SK-N-DZ (cell line): ENCODE measurements at places on chromosomes 7 and 10.

GRCh38 chr10:53606981-53607380 lies 834.4 kb upstream of the MBL2 start:
- DNase-seq = no peak

DNA sequence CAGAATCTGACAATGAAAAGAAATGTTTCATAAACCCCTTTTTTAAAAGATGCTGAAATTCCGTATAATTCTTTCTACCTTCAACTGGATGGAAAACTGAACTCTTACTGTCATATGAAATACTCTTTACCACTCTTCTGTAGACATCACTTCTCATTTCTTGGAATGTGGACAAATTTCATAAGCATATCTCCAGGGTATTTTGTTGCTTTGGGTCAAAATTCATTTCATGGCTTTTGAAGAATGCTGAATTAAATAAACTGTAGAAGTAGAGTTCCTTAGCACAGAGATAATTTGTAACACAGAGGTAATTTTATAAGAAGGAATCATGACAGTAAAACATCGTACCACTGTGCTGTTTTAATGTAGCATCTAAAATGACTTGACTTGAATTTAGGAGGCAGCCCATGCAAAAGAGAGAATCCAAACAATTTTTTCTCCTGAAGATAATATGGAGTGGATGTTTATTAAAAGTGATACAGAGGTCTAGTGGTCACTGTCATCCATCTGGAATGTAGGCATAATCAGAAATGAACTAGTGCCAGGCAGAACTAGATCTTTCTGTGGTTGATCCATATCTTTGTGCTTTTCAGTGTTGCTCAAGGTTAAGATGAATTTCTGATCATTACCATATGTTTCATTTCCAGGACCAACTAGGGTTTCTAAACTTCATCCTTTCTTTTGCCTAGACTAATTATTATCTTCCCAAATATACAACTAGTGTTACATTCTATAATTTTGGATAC lies 492.0 kb downstream of the KIF20B start:
- peak; percentile 25 for DNase-seq

- DNase-seq = no peak
Measured at GRCh38 chr10:789831-790701, 100.6 kb upstream of the DIP2C start.

- no peak for DNase-seq
Measured at GRCh38 chr7:106010866-106011265, 47.8 kb downstream of the CDHR3 start.

DNA sequence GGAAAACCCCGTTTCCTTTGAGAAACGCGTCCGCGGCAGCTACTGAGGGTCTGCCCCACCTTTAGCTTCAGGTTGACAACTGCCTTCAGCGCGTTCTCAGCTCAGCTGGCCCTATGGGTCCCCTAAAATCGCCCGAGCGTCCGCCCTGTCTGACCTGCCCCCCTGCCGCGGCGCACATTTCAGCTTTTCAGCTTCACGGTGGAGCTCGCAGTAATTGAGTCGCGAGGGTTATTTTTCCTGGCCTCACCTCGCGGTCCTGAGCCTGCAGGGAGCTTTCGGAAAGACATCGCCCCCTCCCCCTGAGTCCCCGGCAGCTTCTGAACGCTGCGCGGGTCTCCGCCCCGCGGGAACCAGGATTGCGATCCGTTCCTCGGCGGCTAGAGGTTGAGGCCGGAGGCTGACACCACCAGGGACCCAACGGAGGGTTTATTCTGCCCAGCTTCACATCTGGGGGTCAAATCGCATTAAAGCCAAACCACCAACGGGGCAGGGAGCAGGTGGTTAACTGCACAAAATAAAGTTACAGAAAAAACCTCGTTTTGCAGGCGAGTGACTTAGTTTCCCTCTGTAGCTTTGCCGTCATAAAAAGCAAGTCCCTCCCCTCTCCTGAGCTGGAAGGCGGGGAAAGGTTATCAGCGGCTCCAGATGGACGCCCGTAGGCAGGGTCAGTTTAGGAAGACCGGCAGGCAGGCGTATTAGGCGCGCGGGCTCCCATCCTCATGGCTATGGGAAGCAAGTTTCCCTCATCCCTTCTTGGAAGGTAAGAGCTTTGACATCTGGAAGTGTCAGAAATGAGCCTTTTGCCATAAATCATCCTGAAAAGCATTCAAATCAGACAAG lies 11.0 kb downstream of the TWIST1 start:
- no peak for DNase-seq

GRCh38 chr7:50352282-50352681 lies 47.8 kb downstream of the IKZF1 start:
- DNase-seq = no peak

GRCh38 chr10:78924319-78925003 lies 144.3 kb upstream of the ZMIZ1 start:
- no peak for DNase-seq

DNA sequence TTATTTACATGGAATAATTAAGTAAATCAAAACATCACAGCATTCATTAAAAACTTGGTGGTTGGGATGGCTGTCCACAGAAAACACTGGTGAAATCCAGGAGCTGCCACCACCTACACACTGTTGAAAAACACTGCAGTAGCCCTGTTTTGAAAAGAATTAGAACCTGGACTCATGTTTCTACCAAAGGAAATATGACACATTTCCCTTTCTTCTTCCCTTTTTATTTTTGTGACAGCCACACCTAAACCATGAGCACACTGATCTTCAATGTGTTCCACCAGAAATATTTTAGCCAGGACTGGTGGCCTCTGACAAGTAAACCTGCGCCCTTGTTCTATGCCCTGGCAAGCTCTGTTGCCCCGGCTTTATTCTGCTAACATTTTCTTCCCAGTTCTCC lies 3.3 kb downstream of the TMEM140 start:
- no peak for DNase-seq

DNA sequence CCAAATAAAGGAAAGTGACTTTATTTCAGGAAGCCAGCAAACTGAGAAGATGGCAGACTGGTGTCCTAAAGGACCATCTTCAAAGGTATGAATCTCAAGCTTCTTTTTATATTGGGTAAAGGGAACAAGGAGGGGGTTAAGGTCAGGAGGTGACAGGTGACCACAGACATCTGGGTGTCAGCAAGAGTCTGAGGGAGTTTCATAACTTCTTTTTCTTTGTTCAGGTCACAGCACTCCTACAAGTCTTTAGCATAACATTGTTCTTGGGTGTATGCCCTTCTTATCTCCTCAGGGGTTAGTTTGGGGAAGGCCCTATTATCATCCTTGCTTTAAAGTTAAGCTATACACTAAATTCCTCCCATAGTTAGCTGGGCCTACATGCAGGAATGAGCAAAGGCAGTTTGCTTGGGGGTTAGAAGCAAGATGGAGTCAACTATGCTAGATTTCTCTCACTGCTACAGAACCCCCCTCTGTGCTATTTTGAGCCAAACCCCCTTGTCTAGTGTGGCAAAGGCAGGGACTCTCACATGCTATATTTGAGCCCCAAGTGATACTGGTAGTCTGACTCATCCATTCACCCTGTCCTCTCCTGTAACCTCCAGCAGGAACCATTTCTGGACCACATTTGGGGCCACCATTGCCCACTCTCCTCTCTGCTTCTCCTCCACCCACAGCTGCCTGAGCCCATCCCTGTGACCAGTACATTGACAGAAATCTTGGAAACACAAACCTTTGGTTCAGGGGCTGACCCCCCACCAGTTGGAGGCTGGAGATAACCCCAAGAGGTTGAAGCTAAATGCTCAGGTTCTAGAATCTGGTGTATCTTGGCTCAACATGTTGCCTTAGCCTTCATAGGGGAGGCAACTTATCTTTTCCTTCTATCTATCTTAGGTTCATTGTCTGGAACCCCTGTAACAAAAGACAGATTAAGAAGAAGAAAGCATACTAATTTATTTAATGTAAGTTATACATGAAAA lies 55.5 kb upstream of the LRGUK start:
- DNase-seq = no peak

DNA sequence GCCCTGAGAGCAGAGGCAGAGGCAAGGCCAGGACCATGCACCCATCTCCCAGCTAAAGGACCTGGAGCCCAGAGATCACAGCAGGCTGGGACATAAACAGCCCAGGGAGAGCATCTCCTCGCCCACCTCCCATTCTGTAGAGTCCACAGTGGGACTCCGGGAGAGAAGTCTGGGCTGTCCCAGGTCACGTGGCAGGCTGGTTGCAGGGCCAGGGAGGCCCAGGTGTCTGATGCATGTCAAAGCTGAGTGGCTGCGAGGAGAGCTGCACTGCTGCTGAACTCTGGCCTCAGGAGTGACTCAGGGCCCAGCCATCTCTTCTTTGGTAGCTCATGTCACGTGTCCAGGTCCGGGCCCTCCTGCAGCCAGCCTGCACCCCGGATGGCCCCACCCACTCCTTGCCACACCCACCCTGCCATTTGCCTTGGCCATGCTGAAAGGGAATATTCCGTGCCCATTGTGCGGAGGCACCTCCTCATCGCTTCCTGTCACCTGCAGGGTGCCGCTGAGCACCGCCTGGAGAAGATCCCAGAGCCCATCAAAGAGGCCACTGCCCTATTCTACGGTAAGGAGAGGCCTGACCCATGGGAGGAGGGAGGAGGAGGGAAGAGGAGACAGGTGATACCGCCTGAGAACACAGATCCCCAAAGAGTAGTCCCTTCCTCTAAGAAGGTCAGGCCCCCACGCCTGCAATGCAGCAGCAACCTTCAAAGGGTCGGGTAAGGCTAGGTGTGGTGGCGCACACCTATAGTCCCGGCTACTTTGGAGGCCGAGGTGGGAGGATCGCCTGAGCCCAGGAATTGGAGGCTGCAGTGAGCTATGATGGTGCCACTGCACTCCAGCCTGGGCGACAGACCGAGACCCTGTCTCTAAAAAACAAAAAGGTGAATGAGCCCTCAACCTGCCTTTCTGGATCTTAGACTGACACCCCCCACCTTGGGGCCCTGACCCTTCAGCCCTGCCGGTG lies 12.6 kb upstream of the SH2B2 start:
- peak; percentile 66 for DNase-seq

DNA sequence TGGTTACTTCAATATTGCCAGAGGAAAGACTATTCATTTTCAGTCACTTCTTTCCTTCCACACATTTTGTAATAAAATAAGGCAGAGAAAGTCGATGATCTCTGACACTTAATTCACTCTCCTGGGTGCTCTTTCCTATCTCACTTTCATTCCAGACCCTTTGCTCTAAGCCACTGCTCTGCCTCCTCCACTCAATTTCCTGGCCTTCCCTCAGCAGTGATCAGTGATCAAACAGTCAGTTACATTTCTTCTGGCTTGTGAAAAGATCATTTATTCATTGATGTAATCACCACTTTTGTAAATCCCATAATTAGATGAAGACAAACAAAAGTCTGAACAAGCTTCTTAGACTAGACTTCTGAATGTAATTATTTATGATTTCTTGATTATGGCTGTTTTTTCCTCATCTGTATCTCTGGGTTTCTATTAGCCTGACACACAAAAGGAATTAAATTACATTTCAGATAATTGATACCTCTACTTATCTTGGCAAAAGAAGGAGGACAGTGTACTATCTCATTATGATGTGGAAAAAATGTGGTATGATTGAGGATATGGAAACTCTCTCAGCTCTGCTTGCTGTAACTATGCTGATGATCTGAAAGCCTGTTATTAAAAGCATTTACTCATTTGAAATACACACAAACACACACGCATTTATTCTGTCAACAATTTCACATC lies 1102.3 kb downstream of the GRM8 start:
- peak; percentile 70 for DNase-seq

- DNase-seq = no peak
Measured at GRCh38 chr10:90604636-90605035, 253.2 kb downstream of the HTR7 start.

DNA sequence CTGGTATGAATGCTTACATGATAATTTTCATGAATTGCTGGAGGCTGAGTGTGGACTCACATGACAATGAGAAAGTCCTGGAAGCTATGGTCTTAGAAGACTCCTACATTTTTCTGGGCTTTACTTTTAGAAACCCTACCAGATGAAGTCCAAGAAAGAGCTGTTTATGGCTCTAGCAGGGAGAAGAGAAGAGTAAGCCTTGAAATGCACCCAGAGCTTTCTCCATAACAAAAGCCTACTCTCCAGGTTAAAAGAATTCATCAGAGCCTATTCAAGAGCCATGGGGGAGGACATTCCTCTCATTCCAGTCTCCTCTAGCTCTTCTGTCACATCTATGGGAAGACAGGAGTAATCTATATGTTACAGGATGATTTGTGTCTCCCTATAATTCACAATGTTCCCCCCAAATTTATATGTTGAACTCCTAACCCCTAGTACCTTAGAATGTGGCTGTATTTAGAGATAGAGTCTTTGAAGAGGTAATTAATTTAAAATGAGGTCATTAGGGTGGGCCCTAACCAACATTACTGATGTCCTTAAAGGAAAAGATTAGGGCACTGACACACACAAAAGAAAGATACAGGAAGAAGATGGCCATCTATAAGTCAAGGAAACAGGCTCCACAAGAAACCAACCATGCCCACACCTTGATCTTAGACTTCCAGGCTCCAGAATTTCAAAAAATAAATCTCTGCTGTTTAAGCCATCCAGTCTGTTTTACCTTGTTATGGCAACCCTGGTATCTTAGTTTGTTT lies 193.8 kb upstream of the PTER start:
- DNase-seq = no peak

DNA sequence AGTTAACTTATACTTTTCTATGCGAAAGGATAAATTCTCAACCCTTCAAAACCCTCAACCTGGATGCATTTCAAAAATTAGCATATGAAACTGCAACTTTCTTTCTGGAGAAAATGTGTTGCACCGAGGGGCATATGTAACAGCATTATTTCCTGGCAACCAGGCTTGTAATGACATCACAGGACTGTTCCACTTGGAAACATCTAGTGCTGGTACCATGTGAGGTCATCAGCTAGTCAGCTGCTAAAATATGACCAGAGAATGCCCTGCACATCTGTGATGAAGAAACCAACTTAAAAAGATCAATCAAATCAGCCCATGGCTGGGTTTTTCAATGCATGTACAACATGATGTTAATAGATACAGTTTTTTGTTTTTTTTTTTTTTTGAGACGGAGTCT lies 40.0 kb downstream of the FGFR2 start:
- no peak for DNase-seq

- no peak for DNase-seq
Measured at GRCh38 chr7:159012353-159013069, 132.2 kb downstream of the VIPR2 start.

DNA sequence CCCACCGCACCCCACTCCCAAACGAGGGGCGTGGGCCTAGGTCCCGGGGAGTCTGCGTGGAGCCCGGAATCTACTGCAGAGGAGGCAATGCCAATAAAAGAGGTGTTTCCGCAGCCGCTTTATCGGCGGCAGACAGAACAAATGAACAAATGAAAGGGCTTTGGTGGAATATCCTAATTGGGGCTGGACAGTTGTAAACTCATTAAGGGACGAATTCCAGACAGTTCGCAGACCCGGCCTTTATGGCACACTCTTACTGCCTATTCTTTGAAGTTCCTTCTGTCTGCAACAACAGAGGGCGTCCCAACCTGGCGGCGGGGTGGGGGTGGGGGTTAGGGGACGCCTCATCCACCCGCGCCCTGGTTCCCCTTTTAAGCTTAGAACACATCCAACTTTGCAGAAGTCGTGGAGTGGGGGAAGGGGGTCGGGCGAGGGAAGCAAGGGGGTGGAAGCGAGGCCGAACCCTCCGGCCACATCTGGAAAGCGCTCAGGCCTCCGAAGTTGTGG lies 4.1 kb downstream of the HOXA9 start:
- no peak for DNase-seq
